ENCODE measurements at places on chromosomes 7 and 10.

- no peak for DNase-seq
Measured at GRCh38 chr7:65912237-65912636, 39.4 kb downstream of the VKORC1L1 start.

- no peak for DNase-seq
Measured at GRCh38 chr7:30412782-30413504, 65.6 kb downstream of the NOD1 start.

- no peak for DNase-seq
Measured at GRCh38 chr7:53325061-53325460, 289.6 kb downstream of the POM121L12 start.

GRCh38 chr10:35934642-35934995 lies 292.5 kb upstream of the FZD8 start:
- DNase-seq: no peak

GRCh38 chr7:92808635-92809034 lies 27.7 kb downstream of the CDK6 start:
- DNase-seq: no peak

DNA sequence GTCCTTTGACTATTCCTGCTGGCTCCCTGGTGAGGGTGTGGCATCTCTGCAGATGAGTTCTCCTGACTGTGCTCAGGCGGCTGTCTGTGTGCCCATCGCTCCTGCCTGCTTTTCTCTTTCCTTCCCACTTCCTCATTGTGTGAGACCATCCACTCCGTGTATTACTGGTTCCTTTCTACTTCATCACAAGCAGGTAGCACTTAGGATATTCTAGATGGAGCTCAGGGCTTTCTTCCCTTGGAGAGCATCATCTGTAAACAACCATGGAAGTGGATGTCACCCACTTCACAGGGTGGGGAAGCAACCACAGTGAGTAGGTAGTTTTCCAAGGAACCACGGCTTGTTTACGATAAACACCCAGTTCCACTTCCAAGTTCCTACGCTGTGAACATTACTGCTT lies 15.7 kb downstream of the DNAJB6 start:
- no peak for DNase-seq

DNA sequence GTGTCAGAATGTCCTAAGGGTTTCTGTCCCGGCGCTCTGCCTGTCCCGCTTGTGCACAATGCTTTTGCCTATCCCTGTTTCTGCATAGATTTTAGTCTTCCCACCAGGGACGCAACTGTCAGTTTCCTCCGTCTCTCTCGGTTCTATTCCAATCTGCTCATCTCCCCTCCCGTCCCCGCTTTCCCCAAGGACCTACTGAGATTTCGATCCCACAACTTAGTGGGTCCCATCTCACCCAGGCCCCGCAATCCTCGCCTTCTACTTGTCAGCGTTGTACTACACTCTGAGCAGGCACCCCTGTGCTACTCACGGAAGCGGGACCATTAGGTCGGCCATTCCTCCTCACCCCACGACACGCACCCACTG lies 519 bp upstream of the ZNF655 start:
- no peak for DNase-seq

GRCh38 chr10:42768581-42769152 lies 13.9 kb upstream of the BMS1 start:
- no peak for DNase-seq

DNA sequence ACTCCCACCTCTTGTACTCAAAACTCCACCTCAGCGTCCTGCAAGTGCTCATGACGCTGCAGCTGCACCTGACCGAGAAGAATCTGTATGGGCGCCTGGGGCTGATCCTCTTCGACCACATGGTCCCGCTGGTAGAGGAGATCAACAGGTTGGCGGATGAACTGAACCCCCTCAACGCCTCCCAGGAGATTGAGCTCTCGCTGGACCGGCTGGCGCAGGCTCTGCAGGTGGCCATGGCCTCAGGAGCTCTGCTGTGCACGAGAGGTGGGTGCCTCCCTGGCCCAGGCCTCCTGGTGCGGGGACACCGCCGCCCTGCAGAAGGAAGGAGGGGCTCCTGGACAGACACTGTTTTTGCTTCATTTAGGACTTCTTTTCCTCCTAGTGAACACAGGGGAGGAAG lies 10.3 kb downstream of the INTS15 start:
- DNase-seq: no peak

- DNase-seq: no peak
Measured at GRCh38 chr10:131111471-131112080, 199.9 kb downstream of the TCERG1L start.

DNA sequence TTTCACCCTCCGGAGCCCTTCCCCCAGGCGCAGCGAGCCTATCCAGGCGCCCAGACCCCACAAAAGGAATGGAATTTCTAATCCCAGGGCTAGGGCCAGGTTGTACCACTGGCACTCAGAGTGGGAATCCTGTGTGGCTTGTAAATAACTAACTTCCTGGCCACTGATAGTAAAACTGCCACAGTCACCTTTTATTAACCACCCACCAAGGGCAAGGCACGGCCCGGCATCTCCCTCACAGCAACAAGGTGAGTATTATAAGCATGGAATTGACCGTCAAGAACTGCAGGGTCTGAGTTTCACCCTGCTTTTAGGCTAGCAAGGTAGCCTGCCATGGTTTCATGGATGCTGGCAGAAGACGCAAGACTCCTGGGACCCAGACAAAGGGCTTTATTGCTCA lies 51.1 kb downstream of the SPOCK2 start:
- DNase-seq: no peak

GRCh38 chr7:50068850-50069551 lies 24.0 kb downstream of the ZPBP start:
- DNase-seq: peak; percentile 5

DNA sequence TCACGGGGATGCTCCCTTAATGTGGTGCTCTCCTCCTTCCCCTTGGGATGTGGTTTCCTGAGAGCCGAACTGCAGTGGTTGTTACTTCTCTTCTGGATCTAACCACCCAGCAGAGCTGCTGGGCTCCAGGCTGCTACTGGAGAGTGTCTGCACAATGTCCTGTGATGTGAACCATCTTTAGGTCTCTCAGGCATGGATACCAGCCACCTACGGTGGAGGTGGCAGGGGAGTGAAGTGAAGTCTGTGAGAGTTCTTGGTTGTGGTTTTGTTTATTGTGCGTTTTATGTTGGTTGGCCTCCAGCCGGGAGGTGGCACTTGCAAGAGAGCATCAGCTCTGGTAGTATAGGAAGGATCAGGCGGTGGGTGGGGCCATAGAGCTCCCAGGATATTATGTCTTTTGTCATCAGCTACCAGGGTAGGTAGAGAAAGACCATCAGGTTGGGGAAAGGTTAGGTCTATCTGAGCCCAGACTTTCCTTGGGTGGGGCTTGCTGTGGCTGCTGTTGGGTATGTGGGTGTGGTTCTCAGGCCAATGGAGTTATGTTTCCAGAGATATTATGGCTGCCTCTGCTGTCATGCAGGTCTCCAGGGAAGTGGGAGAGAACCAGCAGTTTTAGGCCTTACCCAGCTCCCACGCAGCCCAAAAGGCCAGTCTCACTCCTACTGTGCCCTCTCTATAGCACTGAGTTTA lies 87.9 kb downstream of the KIF20B start:
- no peak for DNase-seq

DNA sequence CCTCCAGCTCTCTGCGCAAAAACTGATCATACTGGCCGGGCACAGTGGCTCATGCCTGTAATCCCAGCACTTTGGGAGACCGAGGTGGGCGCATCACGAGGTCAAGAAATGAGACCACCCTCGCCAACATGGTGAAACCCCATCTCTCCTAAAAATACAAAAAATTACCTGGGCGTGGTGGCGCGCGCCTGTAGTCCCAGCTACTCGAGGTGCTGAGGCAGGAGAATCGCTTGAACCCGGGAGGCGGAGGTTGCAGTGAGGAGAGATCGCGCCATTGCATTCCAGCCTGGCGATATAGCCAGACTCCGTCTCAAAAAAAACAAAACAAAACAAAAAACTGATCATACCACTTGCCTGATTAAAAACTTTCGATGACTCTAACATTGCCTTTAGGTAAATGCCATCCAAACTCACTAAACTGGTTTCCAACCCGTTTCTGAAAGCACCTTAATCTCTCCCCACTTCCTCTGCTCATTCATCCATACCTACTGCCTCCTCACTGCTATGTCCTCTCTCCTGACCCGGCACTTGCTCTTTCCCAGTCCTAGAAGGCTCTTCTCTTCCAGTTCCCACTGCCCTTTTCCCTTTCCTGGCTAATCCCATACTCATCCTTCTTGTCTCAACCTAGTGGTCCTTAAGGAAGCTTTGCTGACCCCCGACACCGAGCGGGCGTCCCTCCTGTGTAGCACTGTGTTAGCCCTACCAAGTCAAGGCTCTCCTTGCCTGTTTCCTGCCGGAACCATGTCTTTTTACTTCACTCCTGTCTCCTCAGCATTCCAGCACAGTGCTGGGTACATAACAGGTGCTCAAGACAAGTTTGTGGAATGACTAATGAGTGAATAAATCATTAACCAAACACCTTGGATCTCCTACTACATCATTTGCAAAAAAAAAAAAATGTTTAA lies 686 bp upstream of the MIOS start:
- DNase-seq: peak; percentile 5

DNA sequence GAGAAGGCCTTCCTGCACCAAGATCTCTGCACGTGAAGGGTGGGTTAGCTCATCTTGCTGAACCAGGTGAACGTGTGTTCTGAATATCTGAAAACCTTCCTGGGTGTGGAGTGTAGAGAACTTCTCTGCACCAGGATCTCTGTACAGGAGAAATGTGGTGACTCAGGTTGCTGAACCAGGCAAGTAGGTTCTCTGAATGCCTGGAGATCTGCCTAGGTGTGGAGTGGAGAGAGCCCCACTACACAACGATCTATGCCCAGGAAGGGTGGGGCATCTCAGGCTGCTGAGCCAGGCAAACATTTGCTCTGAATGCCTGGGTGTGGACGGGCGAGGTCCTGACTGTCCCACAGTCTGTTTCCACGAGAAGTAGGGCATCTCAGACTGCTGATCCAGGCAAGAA lies 1002.3 kb upstream of the KCND2 start:
- no peak for DNase-seq

DNA sequence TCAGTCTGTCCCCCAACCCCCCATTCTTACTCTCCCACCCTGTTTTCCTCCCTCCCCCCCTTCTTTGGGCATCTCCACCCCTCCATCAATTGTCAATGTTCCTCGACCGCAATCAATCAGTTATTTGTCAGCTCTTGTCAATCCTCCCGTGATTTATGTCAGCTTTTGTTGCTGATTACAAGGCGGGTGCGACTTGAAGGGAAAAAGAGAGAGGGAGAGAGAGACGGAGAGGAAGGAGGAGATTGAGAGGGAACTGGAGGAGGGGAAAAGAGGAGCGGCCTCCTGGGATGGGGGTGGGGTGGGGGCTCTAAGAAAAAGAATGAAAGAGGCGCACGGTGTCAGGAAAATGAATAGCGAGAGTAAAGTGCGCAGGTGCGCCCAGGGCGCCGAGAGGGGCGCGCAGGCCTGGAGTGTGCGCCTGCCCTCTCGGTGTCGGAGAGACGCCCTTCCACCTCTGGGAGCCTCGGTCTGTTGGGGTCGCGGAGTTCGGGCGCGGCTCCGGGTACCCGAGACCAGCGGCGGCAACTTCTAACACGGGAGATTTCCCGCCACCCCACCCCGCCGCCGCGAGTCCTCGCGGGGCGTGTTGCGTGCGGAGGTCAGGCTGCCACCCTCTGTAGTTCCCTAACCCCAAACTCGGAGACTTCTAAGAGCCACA lies 1.1 kb upstream of the ZNF503 start:
- DNase-seq: peak; percentile 61

DNA sequence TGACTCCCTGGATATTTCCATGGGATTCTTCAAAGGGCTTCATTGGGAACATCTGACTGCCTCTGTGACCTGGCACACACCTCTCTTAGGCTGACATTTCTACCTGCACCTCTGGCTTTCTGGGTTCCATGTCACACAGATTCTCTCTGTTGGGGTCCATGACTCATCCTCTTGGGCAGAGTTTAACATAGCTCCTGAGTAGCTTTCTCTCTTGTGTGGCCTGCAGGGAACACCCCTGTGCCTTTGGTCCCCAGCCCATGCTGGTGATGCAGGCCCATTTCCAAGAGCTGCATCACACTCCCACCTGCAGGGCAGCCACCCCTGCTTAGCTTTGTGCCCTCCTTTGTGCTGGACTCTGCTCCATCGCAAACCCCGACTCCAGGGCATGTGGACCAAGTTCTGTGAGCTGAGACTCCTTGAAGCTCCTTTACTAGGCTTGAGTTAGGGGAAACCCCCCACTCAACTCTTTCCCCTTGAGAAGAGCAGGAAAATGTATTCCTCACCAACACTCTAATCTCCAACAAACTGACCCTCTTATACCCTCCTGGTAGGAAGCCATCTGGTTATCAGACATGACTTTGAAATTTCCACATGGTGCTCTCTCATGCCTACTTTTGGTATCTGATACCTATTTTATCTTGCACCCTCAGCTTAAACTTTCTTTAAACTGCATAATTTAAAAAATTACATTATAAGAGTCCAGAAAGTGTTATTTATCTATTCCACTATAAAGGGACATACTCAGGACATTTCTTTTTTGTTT lies 93.3 kb downstream of the ZNF777 start:
- DNase-seq: no peak

- no peak for DNase-seq
Measured at GRCh38 chr7:85737426-85737825, 550.6 kb upstream of the SEMA3D start.

DNA sequence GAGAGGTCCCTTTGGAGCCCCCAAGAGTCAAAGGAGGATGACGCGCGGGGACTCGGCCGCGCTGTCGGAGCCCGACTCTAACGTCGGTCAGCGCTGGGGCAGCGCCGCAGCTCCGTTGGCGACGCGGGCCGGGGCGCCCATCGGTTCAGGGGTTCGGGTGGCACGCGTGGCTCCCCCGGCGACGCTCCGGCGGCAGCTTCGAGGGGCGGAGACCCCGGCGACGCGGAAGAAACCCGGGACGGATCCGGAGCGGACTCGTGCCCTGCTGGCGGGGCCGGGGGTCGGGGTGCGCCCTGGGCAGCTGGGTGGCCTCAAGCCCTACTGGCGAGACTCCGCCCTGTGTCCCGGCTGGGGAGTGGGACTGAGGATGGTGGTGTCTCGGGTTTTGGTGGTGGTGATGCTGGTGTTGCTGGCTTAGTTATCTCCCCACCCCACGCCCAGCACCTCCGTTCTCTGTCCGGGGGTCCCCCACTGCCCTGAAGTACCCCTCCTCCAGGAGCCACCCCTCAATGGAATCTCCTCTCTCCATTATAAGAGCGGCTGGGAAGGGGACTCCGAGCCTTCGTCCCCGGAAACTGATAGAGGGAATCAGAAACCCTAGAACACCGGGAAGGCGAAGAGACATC lies at the start of gene NAT16:
Gene NAT16 (minus strand): TSS at position 164 of the 626 bp plus-strand sequence. CDS start 5,486 bp downstream, outside the sequence.
- DNase-seq: no peak

GRCh38 chr7:133320891-133321290 lies 68.0 kb downstream of the EXOC4 start:
- no peak for DNase-seq

GRCh38 chr10:86753638-86754434 lies 2.6 kb upstream of the BMPR1A start:
- no peak for DNase-seq

DNA sequence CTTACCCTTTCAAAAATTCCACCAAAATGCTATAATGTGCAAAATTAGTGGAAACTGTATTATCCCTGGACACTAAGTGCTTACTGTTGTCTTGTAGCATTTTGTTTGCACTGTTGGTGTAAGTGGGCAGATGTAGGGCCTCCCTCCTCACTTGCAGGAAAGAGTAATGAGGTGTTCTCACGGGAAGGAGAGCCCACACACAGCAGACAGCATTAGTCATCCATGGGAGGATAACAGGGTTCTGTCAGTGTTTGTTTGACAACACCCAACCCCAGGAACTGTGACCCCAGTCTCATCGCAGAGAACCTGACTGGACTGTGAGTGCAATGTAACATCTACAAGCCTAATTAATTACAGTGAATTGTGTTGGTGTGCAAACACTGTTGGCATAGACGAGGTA lies 58.7 kb upstream of the VSTM2A start:
- DNase-seq: no peak

Measured in GM13977 (cell line).